Foreskin melanocyte (primary cell): ENCODE measurements at places on chromosomes 13 and 19.

- no peak for DNase-seq
Observed at GRCh38 chr13:112464720-112465119, 88.6 kb downstream of the SPACA7 start.

- no peak for DNase-seq
Observed at GRCh38 chr13:103547914-103548313, 481.7 kb upstream of the SLC10A2 start.

DNA sequence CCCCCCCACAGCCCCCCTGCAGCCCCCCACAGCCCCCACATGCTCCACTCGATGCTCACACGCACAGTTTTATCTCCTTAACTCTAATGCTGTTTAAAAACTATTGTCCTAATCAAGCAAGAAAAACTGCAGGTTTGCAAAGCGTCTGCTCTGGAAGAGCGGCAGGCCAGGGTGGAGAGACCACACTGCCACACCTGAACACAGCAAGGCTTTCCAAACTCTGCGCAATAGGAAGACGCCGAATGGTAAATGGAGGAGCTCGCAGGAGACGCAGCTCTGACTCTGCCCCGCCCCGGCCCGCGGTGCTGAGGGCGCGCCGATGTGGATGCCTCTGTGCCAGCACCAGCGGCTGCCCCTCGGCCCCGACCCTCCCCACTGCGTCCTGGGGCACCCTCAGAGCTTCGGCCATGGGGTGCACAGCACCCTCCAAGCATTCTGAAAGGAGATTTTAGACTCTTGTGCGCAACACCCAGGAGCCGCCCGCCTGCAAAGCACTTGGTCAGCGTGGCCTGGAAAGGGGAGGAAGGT lies 32.4 kb downstream of the RASA3 start:
- no peak for DNase-seq

DNA sequence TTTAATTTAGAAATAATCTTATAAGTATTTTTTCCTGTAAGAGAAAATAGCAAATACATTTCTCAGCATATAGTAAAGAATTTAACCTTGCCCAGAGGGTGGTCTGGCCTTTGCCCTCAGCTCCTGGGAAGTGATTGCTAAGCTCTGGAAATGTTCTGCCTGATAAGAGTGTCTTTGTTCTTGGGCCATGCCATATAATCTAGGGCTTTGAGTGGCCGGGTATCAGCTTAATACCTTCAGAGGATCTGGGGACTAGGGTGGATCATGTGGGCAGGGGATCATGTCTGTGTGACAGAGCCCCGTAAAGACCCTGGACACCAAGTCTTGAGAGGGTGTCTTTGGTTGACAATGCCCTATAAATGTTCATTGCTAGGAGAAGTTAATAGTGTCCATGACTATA lies 1032.4 kb upstream of the MIR17HG start:
- DNase-seq: no peak

DNA sequence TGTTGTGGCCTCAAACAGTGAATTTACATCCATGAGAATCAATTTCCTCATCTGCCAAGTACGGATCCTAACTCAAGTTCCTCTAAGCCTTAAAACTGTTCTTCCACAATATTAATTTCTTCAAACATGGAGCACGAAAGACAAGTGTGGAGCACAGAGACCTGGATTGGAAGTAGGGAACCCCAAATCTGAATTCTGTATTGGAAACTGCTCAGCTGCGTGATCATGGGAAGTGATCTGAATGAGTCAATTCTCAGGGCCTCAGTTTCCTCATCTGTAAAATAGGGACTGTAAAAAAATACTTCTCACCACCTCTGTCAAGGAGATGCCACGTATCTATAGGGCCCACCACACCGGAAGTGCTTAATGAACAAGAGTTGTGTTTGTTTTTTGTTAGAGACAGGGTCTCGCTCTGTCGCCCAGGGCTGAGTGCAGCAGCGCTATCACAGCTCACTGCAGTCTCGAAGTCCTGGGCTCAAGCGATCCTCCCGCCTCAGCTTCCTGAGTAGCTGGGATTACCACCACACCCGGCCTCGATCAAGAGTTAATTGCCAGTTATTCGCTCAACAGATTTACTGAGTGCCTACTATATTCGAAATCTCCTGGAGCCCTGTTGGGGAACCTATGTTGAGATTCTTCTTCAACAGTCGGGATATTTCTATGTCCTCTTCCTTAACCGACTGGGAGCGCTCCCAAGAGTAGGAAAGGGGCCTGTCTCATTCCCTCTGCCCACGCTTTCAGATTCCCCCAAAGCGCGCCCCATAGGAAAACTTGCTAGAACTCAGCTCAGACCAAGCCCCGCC lies 1.6 kb downstream of the SERTAD3 start:
- DNase-seq: no peak

- DNase-seq: no peak
Observed at GRCh38 chr13:60226507-60226906, 62.8 kb upstream of the DIAPH3 start.

- DNase-seq: no peak
Observed at GRCh38 chr13:75418997-75419396, 63.0 kb downstream of the TBC1D4 start.

- no peak for DNase-seq
Observed at GRCh38 chr13:108813587-108814170, 184.3 kb downstream of the MYO16 start.

GRCh38 chr13:109627649-109628048 lies 158.7 kb downstream of the IRS2 start:
- no peak for DNase-seq

GRCh38 chr19:13082192-13083007 lies 20.3 kb downstream of the LYL1 start:
- no peak for DNase-seq

GRCh38 chr19:28329429-28329828 lies 883.5 kb downstream of the UQCRFS1 start:
- DNase-seq: no peak

- DNase-seq: no peak
Observed at GRCh38 chr19:18904334-18905057, 8.5 kb upstream of the CERS1 start.

GRCh38 chr13:45892513-45892912 lies 41.0 kb upstream of the SIAH3 start:
- peak; percentile 18 for DNase-seq

GRCh38 chr19:22901431-22902130 lies 69.5 kb downstream of the ZNF723 start:
- DNase-seq: no peak

- no peak for DNase-seq
Observed at GRCh38 chr19:33005440-33005839, 33.4 kb downstream of the FAAP24 start.

DNA sequence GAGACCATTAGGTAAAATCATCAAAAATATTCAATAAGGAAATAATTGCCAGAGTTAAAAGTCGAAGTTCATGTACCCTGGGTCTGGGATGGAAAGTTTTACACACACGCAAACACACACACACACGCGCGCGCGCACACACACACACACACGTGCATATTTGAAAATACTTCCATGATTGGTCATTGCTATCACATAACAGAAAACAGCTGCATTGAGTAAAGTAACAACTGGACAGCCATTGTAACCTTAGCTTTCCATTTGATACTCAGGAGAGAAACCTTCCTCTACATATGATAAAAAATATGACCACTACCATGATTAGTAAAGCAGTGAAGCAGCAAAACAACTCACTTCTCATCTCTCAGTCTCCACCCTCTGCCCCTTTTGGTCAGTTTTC lies 490.0 kb upstream of the SGCG start:
- DNase-seq: no peak

DNA sequence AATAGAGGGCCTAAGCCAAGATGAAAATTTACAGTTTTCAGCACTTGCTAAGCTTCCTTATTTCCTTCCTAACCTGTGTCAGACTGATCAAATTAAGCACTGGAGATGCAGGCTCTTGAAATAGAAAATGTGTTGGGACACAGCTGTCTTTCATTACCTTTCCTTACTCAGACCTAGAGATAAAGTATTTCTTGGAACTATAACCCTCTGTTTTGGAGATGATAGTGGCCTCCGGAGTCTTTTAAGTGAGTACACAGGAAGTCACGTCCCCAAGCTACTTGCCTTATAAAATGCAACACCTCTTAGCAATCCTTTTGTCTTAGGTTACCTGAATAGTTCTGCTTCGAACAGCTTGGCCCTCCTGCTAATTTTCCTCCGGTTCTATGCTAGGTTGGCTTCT lies 12.4 kb upstream of the AKAP11 start:
- no peak for DNase-seq

DNA sequence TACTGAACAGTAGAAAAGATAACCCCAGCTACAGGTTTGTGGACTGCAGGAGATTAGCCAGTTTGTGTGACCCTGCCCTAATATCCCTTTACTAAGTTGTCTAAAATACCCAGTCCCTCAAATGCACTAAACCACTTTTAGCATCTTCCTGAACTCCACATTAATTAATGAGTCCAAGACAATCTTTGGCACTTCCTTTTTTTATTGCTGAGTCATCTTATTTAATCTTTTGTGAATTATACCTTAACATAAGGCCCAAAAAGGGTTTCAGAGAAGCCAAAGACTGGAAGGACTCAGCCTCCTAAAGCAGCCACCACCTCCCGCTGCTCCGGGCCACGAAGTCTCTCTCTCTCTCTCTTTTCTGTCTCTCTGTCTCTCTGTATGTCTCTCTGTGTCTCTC lies 48.8 kb upstream of the PDCD5 start:
- DNase-seq: no peak

DNA sequence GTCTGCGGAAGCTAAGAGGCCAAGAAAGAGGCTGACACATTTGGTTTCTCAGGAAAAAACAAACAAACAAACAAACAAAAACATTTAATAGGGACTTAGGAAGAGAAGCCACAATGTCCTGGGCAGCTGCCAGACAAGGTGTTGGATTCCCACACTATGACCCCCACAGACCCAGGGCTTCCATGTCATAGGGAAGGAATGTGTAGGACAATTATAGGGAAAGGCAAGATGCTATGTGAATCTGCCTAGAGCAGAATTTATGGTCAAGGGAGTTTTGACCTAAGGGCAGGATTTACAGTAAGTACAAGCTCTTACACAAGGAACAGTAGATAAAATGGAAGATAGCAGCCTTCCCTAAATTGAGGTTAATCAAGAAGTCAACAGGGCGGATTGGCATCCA lies 9.1 kb upstream of the CDADC1 start:
- DNase-seq: no peak

DNA sequence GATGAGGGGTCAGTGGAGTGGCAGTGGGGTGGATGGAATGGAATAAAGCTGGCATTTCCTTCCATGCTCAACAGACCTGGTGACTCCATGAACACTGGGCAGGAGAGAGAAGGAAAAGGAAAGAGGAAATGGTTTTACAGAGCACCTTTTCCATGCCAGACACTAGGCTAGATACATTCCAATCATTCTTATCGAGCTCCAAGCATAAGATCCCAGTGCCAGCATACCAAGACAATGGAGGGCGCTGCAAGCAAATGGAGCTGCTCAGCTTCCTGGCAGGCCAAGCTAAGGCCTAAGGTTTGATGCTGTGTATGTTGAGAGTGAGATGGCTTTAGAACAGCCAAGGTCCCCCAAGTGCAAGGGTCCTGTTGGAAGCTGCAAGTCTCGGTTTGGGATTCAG lies 113.2 kb downstream of the HSPH1 start:
- DNase-seq: no peak

DNA sequence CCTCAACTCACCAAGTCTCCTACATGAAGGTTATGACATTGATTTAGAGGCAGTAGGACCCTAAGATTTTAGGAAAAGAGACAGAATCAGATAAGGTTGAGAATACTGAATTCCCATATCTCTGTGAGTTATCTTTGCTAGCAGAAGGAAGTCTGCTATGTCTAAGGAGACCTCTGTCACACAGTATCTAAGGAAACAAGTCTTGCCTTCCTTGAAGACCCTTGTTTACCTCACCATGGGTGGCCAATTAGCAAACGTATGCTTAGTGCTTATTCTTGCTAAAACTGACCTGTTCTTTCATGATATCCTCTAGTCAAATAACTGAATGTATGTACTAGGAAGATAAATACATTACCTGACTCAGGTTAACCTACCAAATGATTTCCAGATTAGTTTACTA lies 855.4 kb upstream of the SLITRK1 start:
- DNase-seq: no peak

GRCh38 chr19:45881909-45882528 lies 3.9 kb downstream of the IRF2BP1 start:
- no peak for DNase-seq

DNA sequence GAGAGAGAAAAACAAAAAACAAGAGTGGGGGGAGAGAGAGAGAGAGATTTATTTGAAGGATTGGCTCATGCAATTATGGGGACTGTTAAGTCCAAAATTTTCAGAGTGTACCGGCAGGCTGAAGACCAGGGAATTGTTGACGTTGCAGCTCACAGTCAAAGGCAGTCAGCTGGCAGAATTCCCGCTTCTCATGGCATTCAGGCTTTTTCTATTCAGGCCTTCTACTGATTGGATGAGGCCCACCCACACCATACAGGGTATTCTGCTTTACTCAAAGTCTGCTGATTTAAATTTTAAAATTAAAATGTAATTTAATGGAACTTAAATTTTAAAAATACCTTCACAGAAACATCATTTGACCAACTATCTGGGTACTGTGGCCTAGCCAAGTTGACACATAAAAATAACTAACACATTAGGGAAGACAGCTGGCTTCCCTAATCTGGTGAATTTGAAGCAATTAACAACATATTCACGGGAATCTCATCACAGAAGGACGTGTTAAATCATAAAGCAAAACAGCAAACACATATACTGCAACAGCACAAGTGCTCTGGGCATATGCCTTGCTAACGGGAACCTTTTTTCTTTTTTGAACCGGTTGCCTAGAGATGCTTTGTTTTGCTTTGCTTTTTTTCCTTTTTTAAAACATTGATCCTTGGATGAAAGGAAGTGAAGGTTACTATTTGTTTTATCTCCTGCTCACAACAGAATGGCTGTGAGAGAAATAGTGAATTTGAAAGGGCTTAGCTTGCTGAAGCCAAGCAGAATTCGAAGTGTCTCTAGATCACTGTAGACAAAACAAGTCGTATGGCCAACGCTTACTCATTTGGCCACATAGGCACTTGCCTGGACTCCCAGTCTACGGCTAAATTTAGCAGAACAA lies 505.1 kb downstream of the IRS2 start:
- DNase-seq: no peak

- DNase-seq: no peak
Observed at GRCh38 chr13:26247011-26247410, 6.9 kb upstream of the CDK8 start.

GRCh38 chr13:30607908-30608307 lies 9.8 kb upstream of the USPL1 start:
- DNase-seq: no peak

GRCh38 chr13:65456150-65456912 lies 1773.8 kb downstream of the PCDH9 start:
- no peak for DNase-seq

- peak; percentile 84 for DNase-seq
Observed at GRCh38 chr13:100131863-100132574, 43.1 kb downstream of the PCCA start.

- no peak for DNase-seq
Observed at GRCh38 chr19:45117167-45117594, 24.2 kb downstream of the PPP1R37 start.

GRCh38 chr19:14916848-14917247 lies 24.4 kb upstream of the OR7C2 start:
- no peak for DNase-seq

GRCh38 chr19:22601906-22602630 lies 32.1 kb upstream of the ZNF492 start:
- DNase-seq: no peak
